Kasumi-1 (cell line): ENCODE measurements at places on chromosomes 11 and 22.
A peak's percentile ranks its signal among the peaks of the same experiment; 100 is the strongest.

GRCh38 chr22:29268511-29269229, 602 bp downstream of the EWSR1 start:
- DNase-seq: no peak

DNA sequence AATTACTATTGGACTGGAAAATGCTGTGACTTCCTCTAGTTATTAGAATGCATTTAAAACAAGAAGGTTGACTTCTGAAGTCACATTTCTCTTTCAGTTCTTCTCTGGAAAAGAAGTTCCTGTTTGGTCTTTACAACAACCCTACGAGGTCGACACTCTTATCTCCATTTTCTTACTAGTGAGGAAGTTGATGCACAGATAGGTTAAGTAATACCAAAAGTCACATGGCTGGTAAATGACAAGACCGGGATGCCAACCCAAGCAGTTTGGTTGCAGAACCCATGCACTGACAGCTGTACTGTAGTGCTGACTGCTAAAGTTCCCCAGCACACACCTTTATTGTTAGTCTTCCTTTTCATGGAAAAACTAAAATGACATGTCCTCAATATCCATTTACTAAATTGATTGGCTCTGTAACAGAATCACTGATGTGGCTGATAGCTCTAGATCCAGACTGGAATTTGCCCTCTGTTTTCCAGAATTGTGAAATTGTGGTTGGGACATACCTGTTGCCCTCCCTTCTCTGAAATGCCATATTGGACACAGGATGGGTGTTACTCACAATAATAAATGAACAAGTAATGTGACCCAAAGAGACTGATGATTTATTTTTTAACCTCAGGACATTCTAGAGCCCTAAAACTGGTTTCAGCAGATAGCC, 9.4 kb upstream of the TECTA start:
- DNase-seq: peak; percentile 36

- DNase-seq: no peak
Observed at GRCh38 chr11:13949876-13950275, 12.6 kb upstream of the SPON1 start.

GRCh38 chr11:102139081-102139498, 28.8 kb downstream of the YAP1 start:
- DNase-seq: no peak
